PC-9 (cell line): ENCODE measurements at places on chromosomes 1 and 21. TPM values are rescaled to one million over a fixed set of nuclear protein-coding genes. Genes with fewer than 3 reads are reported as not detected.

GRCh38 chr1:92536211-92536979 lies 49.7 kb upstream of the GFI1 start:
- DNase-seq: no peak

GRCh38 chr1:170218257-170218650 lies 72.5 kb downstream of the NTMT2 start:
- no peak for DNase-seq

- no peak for DNase-seq
Observed at GRCh38 chr21:46482225-46482845, 23.6 kb downstream of the DIP2A start.

TDRD10 gene
- not detected in 2 replicates for total RNA-seq

HSPB7 gene
- total RNA-seq: not detected in 2 replicates
